ENCODE measurements at places on chromosomes 1 and 21. TPM values are rescaled to one million over a fixed set of nuclear protein-coding genes. Genes with fewer than 3 reads are reported as not detected.

- peak; percentile 36 for DNase-seq
Observed at GRCh38 chr1:7380712-7381111, 390.4 kb upstream of the VAMP3 start.

The SPEN gene
- total RNA-seq, result 38.5 TPM

GRCh38 chr1:211493876-211494653 is 2.1 kb upstream of the RD3 start:
- peak; percentile 27 for DNase-seq

DNA sequence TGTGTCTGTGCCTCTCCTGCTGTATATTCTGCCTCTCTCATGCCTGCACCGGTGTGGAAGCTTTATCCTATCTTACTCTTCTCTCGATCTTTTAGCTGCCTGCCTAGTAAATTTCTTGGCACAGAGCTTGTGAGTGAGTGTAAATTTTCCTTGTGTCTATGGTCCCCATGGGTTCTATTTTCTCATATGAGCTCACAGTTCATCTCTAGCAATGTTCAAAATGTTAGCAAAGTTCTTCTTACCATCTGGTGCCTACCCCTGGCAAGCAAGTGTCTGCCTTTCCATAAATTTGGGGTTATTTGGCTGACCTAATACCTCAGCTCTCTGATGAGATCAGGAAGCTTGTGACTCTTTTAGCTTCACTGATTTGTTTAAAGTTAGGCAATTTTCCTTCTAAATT is 572.1 kb upstream of the BRINP3 start:
- no peak for DNase-seq

The CD164L2 gene
- total RNA-seq, result not detected

The NCF2 gene
- 16.3 TPM for total RNA-seq

The BTG2 gene
- total RNA-seq, result 397 TPM

DNA sequence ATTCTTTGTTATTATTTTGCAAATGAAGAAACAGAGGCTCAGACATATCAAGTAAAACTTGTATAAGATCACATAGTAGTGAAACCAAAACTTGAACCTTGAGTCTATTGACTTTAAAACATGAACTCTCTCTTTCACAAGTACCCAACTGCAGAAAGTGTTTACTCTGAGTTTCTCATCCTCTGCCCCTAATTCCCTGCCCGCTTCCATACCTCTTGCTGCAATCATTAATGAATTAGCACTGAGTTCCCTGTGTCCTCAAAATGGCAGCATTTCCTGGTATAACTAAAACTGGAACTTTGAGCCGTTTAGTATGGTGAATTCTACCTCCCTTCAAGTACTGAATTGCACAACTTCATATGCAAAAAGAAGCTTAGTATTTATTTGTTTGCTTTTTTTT is 147.7 kb upstream of the DNAH14 start:
- DNase-seq, result no peak

The SPRR2G gene
- not detected for total RNA-seq

GRCh38 chr1:198918920-198919319 is 280.1 kb downstream of the PTPRC start:
- no peak for DNase-seq

The FCRL1 gene
- not detected for total RNA-seq

- DNase-seq, result no peak
Observed at GRCh38 chr1:158675563-158676323, 10.8 kb downstream of the SPTA1 start.

DNA sequence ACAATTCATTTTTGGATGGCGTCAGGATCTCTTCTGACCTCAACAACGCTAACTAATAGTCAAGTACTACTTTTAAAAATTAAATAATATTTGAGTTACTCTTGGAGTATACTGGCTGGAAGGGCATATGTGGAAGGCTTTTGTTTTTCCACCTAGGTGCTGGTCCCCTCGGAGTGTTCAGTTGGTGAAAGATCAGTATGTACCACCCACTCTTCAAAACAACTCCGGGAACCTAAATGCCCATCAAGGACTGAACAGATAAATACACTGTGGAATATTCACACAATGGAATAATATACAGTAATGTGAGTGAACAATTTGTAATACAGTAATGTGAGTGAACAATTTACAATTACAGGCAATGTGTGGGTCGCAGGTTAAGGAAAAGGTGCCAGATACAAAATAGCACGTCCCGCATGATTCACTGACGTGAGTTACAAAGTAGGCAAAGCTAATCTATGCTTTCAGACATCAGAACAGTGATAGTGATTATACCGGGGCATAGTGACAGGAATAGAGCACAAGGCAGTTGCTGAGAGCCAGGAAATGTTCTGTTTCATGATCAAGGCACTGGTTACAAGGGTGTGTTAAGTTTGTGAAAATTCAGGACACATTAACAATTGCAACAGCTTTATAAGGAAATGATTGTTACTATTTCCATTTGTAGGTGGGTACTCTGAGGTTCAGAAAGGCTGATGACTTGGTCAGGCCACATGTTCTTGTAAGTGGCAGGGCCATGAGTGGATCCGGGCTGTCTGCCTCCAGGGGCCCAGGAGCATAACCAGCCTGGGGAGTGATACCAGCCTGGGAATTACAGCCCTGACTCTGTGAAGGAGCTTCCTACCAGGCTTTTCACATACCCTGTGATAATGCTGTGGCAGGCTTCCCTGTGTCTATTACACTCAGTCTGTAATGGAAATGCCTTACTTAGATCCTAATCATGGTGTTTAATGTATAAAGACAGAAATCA is 59.3 kb upstream of the ABCD3 start:
- DNase-seq, result no peak

The MATN1 gene
- 0.54 TPM for total RNA-seq
